ENCODE measurements at places on chromosomes 6 and 20.

DNA sequence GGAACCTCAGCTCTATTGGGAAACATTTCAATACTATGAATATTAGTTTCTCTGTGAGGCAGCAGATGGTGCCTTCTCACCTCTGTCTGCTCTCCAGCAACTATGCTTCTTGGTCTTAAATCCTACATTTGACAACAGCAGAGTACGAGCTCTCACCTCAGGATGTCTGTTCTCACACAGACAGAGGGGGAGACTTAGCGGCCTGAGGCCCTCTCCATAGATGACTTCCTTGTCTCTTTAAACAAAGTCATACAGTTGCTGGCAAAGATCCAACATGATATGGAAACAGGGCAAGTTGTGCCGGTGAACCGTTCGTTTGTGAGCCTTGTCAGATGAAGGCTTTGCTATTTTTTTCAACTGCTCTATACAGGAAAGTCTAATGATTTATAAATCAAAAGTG, 43.7 kb upstream of the GABRR1 start:
- no peak for DNase-seq

DNA sequence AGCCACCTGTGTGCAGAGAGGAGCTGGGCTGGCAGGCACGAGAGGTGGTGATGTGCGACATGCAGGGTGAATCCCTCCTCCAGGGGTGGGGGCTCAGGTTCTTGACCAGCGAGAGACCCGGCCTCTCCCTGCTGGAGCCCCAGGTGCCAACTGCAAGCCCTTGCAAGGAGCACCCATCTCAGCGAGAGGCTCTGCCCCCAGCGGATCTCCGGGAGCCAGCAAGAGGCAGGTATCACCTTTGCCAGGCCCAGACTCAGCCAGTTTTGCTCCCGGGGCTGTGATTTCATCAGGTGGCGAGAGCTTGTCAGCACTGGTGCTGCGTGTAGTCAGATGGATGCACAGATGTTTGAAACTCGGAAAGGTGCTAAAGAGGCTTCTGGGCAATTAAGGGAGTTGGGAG, 87.7 kb downstream of the TFAP2C start:
- no peak for DNase-seq

DNA sequence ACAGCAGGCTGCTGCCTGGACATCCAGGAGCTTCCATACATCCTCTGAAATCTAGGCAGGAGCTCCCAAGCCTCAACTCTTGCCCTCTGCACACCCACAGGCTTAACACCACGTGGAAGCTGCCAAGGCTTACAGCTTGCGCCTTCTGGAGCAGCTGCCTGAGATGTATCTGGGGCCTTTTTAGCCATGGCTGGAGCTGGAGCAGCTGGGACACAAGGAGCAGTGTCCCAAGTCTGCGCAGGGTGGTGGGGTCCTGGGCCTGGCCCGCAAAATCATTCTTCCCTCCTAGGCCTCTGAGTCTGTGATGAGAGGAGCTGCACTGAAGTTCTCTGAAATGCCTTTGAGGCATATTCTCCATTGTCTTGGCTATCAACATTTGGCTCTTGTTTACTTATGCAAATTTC, 255.0 kb downstream of the DLL1 start:
- DNase-seq, result no peak

DNA sequence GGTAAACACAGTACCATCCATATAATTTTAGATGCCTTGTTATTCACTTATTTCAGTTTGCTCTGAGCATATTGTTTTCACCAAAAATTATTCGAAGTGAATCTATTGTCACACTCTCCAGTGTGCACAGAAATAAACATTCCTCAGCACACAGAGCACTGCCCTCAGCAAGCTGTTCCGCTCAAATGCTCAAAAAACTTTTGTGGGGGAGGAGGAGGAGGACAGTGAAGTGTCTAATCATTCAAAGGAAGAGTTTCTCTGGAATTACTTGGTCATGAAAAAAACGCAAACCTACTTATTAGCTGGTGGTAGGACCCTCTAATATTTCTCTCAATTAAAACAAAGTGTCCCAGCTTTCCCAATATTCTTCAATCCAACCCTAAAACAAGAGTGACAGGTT, 88.3 kb downstream of the DTNBP1 start:
- DNase-seq, result no peak

- DNase-seq, result no peak
Observed at GRCh38 chr6:42550277-42550676, 13.6 kb upstream of the UBR2 start.
